Upper lobe of left lung (tissue), 6 donors: ENCODE measurements at places on chromosomes 4 and X. TPM values are rescaled to one million over a fixed set of nuclear protein-coding genes. Genes with fewer than 3 reads are reported as not detected.

DNA sequence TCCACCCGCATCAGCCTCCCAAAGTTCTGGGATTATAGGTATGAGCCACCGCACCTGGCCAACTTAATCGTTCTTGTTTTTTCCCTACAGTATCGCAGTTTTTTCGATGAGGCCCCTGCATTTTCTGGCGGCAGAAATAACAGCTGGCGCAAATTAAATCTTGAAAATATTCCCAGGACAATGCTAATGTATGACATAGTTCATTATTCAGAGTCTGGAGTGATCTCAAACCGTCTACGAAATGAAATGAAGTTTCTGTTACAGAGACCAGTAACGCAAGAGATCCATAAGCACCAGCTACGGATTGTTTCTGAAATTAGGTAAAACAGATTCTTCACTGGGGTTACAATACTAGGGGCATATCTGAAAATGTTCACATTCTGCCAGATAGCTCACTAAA is 27.3 kb downstream of the CXorf58 start:
- H3K4me3 ChIP-seq: no peak overlapping the region
- no peaks in the 10 kb centered on the region for H3K4me1 ChIP-seq
- no peak for DNase-seq
- H3K36me3 ChIP-seq: no peaks in the 10 kb centered on the region
- H3K27ac ChIP-seq: no peak overlapping the region

GRCh38 chrX:42384956-42385355 is 393.0 kb downstream of the PPP1R2C start:
- H3K4me1 ChIP-seq: no peaks in the 10 kb centered on the region
- no peak for DNase-seq
- H3K4me3 ChIP-seq: no peak overlapping the region
- no peaks in the 10 kb centered on the region for H3K27me3 ChIP-seq

GRCh38 chr4:143617994-143618679 is 82.3 kb downstream of the FREM3 start:
- no peak for DNase-seq
- no peak overlapping the region for H3K27ac ChIP-seq
- no peaks in the 10 kb centered on the region for H3K27me3 ChIP-seq

DNA sequence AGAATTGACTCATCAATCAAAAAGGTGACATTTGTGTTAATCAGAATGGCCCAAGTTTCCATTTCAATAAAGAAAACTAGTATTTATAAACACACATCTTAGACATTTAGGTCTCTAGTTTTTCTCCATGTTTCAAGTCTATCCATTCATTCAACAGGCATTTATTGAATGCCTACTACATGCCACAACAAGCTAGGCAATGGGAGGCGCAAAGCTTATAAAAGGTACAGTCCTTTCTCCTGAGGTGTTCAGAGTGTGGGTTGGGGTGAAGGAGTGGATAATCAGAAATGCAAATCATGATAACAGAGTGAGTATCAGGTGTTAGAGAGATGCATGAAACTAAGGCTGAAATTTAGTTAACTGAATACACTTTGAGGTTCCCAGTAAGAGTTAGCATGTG is 78.0 kb downstream of the HCCS start:
- no peak for DNase-seq
- H3K27ac ChIP-seq: no peak overlapping the region
- H3K4me1 ChIP-seq: no peaks in the 10 kb centered on the region
- no peaks in the 10 kb centered on the region for H3K27me3 ChIP-seq
- no peak overlapping the region for H3K4me3 ChIP-seq
- no peaks in the 10 kb centered on the region for H3K36me3 ChIP-seq

GRCh38 chrX:83469551-83469950 is 38.5 kb upstream of the POU3F4 start:
- no peaks in the 10 kb centered on the region for H3K27me3 ChIP-seq
- H3K4me1 ChIP-seq: no peaks in the 10 kb centered on the region
- DNase-seq: no peak
- H3K36me3 ChIP-seq: no peaks in the 10 kb centered on the region

DNA sequence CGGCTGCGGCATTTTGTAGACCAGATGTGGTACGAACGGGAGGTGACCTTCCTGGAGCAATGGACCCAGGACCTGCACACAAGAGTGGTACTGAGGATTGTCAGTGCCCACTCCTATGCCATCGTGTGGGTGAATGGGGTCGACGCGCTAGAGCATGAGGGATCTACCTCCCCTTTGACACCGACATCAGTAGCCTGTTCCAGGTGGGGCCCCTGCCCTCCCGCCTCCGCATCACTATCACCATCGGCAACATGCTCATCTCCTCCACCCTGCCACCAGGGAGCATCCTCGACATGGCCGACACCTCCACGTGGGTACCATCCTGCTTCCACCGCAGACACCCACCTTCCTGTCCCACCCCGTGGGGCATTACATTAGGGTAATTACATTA is 46.2 kb downstream of the SMARCA5 start:
- no peak for DNase-seq
- H3K36me3 ChIP-seq: no peaks in the 10 kb centered on the region
- peak overlapping the region; percentile 61 for H3K27ac ChIP-seq
- H3K27me3 ChIP-seq: no peaks in the 10 kb centered on the region

DNA sequence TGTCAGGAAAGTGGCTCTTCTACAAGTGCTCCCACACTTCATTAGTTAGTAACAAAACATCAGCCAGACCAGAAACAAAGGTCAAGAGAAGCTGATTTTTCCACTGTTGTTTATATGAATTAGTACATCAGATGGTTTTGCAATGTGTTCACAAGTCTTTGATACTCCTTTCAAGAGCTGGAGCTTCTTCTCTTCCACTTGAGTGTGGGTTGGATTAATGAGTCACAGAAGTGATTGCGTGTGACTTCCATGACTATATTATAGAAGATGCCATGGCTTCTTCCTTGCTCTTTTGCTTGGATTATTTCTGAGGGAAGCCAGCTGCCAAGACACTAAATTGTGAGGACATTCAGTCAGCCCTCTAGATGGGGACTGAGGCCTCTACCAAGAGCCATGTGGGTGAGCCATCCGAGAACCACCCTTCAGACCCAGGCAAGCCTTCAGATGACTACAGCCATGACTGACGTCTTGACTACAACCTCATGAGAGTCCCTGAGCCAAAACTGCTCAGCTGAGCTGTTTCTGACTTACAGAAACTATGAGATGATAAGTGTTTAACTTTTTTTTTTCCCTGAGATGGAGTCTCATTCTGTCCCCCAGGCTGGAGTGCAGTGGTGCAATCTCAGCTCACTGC is 18.1 kb downstream of the SOWAHB start:
- H3K27me3 ChIP-seq: no peaks in the 10 kb centered on the region
- H3K36me3 ChIP-seq: no peaks in the 10 kb centered on the region
- H3K27ac ChIP-seq: no peak overlapping the region
- no peaks in the 10 kb centered on the region for H3K4me1 ChIP-seq

Gene DSPP
- not detected for total RNA-seq

Gene TSPAN7
- 49.8 TPM for total RNA-seq

Gene LEF1
- total RNA-seq: 3.8 TPM

Gene SLITRK4
- total RNA-seq: not detected

Gene CCDC110
- not detected for total RNA-seq

Gene PLK4
- 1.3 TPM for total RNA-seq

Gene MAGEB5
- total RNA-seq: not detected
